Activated naive CD4-positive, alpha-beta T cell treated with anti-CD3 and anti-CD28 coated beads, Interleukin-2, amount 50 U/mL, for 72 hours (primary cell): ENCODE measurements at places on chromosomes 4 and X.

DNA sequence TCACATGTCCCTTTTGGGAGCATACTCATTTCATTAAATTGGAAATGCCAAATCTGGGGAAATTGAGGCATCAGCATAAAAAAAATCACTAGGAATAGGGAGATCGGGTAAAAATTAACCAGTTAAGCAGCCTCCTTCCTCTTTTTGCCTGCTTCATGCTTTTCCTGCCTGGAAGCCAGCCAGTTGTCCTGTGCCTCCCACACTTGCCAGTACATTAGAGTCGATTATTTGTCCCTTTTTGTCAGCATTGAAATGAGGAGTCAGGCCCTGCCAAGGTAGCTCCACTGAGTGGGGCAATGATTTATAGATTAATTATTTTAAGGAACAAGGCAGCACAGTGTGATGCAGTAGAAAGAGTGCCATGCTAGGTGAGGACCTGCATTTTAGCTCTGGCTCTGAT lies 55.3 kb downstream of the SH2D1A start:
- no peak for DNase-seq

- DNase-seq = no peak
Measured at GRCh38 chr4:110188113-110188512, 10.3 kb downstream of the ELOVL6 start.

DNA sequence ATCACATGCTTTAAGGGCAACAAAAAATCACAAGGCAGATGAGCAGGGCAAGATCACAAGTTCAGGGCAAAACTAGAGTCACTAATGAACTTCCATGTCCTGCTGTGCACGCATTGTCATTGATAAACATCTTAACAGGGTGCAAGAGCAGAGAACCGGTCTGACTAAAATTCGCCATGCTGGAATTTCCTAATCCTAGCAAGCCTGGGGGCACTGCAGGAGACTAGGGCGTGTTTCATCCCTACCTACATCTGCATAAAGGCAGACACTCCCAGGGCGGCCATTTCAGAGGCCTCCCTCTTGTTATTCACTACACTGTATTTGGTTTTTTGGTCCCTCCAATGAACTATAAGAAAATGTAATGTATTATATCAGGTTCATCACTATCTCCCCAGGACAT lies 203.6 kb downstream of the ARHGEF9 start:
- no peak for DNase-seq

DNA sequence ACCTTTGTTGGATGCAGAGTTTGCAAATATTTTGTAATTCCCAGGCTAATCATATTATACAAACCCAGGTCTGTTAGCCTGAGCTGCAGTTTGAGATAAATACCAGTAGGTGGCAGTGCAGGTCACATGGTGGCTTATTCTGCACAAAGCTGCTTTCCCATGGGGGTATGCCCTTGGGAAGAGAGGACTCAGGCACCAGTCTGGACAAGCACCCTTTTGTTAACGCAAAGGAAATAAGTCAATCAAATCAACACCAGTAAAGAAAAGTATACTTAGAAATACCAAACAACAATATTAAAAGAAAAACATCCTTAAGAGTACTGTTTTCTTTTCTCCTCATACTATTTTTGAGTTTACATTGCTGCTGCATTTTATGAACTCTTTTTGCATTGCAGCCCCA lies 389.0 kb upstream of the ZFP42 start:
- DNase-seq = no peak

DNA sequence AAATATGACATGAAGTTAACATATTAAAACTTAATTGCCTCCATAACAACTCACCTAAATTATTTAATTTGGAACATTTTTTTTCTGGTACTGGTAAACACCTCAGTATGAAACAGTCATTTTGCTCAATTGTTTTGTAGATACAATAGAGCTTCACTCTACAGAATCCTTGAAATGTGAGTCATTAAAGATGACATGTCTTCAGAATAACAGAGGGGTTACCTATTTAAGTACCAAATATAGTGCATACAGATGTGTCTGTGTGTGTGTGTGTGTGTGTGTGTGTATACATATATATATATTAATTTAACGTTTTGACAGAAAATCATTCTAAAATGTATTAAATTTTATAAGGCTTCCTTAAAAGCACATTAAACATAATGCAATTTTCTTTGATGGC lies 297.6 kb downstream of the INPP4B start:
- no peak for DNase-seq

GRCh38 chr4:122798101-122798500 lies 28.5 kb upstream of the FGF2 start:
- no peak for DNase-seq

DNA sequence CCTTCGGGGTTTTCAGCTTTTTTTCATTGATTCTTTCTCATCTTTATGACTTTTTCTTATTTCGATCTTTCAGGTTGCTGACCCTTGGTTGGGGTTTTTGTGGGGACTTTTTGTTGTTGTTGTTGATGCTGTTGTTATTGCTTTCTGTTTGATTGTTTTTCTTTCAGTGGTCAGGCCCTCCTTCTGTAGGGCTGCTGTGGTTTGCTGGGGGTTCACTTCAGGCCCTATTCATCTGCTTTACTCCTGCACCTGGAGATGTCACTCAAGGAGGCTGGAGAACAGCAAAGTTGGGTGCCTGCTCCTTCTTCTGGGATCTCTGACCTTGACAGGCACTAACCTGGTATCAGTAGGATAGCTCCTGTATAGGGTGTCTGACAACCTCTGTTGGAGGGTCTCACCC lies 39.9 kb upstream of the PCDH18 start:
- DNase-seq = no peak

GRCh38 chr4:26796081-26796480 lies 64.6 kb upstream of the STIM2 start:
- DNase-seq = no peak

GRCh38 chr4:183508697-183509335 lies 4.0 kb downstream of the ING2 start:
- DNase-seq = no peak

- DNase-seq = no peak
Measured at GRCh38 chr4:113330200-113330599, 280.7 kb downstream of the ANK2 start.

- no peak for DNase-seq
Measured at GRCh38 chr4:111216791-111217190, 593.9 kb upstream of the PITX2 start.

- no peak for DNase-seq
Measured at GRCh38 chr4:109315818-109316217, 13.4 kb upstream of the COL25A1 start.

DNA sequence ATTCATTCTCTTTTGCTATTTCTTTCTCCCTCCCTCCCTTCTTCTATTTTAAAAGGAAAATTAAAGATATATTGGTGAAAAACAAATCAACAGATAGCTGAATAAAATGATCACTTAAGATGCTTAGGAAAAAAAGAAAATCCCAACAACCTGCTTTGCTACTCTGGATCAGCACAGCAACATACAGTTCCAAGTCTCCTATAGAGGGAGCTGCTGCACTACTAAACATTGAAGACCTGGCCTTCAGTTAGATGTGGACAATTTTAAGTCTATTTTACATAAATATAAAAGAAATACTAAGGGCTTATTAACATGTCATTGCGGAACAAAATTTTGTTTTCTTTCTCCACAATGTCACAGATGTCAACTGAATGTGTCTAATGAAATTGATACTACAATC lies 226.4 kb downstream of the MAGEB5 start:
- no peak for DNase-seq

GRCh38 chr4:128600996-128601871 lies 208.3 kb upstream of the JADE1 start:
- no peak for DNase-seq

GRCh38 chr4:108454227-108454626 lies 166.1 kb upstream of the RPL34 start:
- no peak for DNase-seq

DNA sequence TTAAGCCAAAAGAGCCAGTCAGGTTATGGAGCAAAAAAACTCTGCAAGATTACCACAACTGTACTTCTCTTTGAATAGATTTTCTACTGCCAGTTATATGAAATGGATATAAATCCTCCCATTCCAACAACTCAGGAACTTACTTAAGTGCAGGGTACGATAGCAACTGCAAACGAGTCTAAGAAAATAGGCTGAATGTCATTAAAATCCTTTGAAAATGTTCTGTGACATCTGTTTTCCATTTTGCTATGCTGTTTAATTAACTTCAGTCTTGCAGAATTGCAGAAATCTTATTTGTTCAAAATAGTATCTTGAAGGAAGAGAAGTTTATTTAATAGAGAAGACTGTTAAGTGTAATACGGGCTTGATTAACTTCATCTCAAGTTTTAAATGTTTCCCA lies 243.8 kb downstream of the PALLD start:
- no peak for DNase-seq

DNA sequence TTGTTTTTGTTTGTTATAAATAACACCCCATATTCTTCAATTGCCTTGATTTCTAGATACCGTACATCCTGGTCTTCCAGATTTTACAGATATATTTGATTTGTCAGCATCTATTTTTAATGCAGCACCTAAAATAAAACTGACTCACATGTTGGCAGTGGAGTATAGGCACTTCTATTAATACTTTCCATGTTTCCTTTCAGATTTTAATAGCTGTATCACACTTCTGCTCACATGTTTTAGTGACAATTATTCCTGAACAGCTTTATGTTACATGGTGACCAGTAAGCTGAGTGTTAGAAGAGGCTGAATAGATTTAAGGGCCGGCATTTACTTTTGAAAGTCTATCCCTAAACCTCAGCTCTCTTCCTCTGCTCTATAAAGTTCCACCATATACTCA lies 46.1 kb downstream of the C4orf46 start:
- DNase-seq = no peak

DNA sequence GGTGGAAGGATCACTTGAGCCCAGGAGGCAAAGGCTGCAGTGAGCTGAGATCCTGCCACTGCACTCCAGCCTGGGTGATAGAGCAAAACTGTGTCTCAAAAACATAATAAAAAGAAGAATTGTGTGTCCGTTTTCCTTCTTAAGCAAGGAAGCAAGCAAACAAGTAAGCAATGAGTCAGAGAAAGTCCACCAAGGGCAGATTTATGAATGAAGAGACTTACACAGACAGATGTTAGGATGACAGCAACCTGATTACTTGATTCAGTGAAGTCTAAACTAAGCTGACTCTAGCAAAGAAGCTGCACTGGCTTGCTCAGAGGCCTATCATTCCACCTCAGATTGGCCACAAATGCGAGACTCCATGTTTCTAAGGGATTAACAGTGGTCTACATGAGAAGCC lies 34.1 kb upstream of the SCML1 start:
- DNase-seq = no peak

- no peak for DNase-seq
Measured at GRCh38 chrX:625137-625691, 5.4 kb upstream of the SHOX start.

DNA sequence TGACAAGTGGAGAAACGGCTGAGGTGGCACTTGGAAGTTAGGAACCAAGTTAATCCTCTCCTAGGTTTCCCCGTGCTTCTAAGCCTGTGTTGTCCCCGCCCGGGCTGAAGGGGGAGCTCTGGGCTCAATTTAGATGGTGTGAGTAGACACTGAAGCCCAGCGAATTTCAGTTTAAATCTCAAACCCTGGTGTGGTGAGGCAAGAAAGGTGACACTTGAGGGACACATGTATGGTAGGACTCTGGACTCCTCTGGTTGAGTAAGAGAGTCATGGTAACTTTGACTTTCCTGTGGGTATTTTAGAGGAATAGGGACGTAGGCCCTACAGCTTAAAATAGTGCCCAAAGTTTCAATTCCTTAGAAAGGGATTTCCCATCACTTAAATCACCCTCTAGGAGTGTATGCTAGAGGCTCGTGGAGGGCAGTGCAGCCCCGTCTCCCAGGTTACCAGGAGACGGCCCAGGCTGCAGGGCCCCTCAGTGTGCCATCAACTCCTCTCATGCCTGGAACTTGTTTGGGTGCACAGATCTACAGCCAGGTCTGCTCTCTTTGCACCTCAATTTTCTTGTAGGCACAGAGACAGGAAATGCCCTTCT lies 24.0 kb downstream of the HAND2 start:
- peak; percentile 65 for DNase-seq

- no peak for DNase-seq
Measured at GRCh38 chr4:85431881-85432485, 43.0 kb upstream of the ARHGAP24 start.

GRCh38 chr4:56128213-56128612 lies 179.5 kb downstream of the CEP135 start:
- DNase-seq = no peak

- DNase-seq = no peak
Measured at GRCh38 chr4:145626623-145626982, 7.4 kb downstream of the MMAA start.

DNA sequence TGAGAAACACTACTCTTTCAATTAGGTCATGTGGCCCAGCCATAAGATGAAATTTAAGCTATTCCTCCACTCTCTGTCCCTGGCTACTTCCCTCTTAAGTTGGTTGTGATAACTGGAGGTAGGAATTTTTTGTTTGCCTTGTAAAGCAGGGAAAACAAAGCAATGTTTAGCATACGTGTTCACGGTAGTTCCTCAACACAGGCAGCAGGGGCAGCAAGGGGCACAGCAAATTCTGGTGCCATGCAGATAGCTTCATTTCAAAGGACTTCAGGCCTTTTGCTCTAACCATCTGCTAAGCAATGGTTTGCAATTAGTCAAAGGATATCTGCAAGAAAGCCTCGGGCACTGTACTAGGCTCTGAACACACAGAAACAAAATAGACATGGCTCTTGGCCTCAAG lies 330.2 kb downstream of the ZIC3 start:
- no peak for DNase-seq

GRCh38 chrX:45807572-45808425 lies 607.1 kb upstream of the DIPK2B start:
- DNase-seq = no peak

GRCh38 chrX:46572340-46572936 lies 1.1 kb upstream of the CHST7 start:
- no peak for DNase-seq

DNA sequence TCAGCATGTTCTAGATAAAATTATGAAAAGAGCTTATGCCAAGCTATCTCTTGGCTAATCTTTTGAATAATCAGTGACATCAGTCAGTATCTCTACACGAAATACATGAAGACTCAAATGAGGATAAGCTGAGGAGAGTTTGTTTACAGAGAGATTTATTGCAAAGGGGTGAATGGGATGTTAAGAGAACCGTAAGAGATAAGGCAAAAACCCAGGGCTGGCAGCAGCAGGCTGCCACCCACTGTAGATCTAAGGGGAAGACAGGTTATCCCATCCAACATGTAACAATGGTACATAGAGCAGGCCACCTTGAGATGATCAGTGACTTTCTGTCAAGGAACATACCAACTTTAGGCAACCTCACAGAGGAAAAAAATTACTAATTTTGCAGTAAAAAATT lies 432.1 kb upstream of the NR3C2 start:
- no peak for DNase-seq

DNA sequence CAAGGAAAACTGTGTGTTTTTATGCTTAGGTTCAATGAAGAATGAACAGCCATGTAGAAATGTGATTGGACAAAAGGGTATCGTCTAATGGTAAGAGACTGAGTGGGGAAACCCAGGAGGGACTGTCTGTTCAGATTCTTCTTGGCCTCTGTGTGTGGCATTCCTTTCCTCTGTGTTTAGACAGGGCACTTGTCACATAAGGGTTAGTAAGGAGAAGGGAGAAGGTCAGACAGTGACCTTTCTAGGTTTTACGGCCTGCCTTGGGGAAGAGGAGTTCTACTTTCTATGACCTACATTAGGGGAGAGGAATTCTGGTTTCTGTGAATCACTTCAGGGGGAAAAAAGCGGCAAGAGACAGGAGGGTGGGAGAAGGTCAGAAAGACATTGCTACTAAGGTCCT lies 119.5 kb downstream of the GC start:
- DNase-seq = no peak
